ENCODE measurements at places on chromosomes 1 and 21.

DNA sequence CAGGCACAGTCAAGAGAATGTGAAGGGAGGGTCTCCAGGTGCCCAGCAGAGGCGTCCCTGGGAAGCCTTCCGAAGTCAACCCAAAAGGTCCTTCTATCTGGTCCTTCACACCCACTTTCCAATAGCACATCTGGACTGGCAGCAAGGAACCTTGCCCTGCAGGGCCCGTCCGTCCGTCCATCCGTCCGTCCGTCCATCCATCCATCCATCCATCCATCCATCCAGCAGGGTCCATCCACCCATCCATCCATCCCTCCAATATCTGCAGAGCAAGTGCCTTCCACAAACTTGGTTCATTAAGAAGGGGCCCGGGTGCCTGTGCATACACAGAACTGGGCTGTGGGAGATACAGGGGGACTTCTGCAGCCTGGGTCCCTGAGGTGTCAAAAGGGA is 31.6 kb downstream of the SLC45A1 start:
- no peak for DNase-seq

GRCh38 chr1:200980873-200981272 is 42.6 kb downstream of the KIF21B start:
- no peak for DNase-seq

- no peak for DNase-seq
Measured at GRCh38 chr1:157203166-157203565, 65.0 kb upstream of the ETV3 start.

DNA sequence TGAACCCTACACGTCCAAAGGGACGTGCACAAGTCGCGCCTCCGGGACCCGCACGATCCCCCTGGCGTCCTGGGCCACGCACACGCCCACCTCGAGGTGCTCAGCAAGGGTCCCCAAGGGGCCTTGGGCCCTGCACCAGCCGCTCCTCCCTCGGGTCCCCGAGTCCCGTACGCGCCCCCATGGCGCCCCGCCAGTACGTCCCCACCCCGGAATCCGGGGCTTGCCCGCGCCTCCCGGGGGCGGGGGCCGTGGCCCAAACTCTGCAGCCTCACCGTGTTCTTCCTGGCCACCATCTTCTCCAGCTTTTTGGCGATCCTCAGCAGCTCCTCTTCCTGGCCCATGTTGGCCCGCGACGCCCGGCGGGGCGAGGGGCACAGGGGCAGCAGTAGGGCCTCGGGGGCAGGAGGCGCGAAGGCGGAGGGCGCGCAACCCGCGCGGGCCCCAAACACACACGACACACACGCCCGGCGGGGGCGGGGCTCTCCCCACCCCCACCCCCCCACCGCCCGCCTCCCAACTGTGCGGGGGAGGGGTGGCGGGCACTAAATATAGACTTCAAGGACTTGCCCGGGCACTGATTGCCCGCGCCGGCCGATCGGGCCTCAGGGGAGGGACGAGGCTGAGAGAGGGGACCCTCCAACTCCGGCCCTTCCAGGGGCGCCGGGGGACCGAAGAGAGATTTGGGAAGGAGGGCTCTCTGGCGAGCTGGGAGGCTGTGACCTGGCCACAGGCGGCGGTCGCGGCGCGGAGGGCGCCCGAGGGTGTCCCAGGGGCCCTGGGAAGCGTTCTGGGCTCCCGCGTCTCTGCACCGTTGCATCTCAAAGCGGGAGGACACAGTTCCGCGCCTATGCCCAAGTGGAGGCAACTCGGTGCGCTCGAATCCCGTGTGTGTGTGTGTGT is at the start of gene TCEA3:
TSS of gene TCEA3 (minus strand) at position 456 of the 900 bp plus-strand sequence. CDS start at position 341, 115 bp downstream.
- DNase-seq, result no peak

GRCh38 chr21:41744028-41744930 is 22.6 kb downstream of the RIPK4 start:
- no peak for DNase-seq

GRCh38 chr21:22582026-22582425 is 1583.8 kb downstream of the NCAM2 start:
- no peak for DNase-seq

- DNase-seq, result no peak
Measured at GRCh38 chr1:172567720-172568119, 34.8 kb downstream of the SUCO start.

- DNase-seq, result no peak
Measured at GRCh38 chr1:169100208-169100607, 6.3 kb upstream of the ATP1B1 start.

- DNase-seq, result no peak
Measured at GRCh38 chr1:179327196-179327595, 33.6 kb downstream of the SOAT1 start.

DNA sequence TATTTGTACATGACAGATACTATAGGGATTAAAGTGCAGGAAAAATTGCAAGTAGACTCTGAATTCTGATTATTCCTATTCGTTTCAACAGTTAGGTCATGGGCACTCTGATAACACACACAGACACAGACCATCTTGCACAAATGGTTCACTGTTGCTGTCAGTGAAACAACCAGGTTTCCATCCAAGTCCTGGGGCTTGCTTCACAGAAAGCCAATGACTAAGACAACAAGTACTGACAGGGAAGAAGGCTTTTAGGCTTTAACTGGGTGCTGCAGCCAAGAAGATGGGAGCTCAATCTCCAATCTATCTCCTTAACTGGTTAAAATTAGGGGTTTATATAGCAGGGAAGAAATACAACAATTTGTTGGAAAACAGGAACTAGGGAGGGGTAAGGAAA is 57.6 kb downstream of the RIMS3 start:
- DNase-seq, result no peak

GRCh38 chr1:22738069-22738435 is 27.4 kb downstream of the EPHB2 start:
- no peak for DNase-seq

DNA sequence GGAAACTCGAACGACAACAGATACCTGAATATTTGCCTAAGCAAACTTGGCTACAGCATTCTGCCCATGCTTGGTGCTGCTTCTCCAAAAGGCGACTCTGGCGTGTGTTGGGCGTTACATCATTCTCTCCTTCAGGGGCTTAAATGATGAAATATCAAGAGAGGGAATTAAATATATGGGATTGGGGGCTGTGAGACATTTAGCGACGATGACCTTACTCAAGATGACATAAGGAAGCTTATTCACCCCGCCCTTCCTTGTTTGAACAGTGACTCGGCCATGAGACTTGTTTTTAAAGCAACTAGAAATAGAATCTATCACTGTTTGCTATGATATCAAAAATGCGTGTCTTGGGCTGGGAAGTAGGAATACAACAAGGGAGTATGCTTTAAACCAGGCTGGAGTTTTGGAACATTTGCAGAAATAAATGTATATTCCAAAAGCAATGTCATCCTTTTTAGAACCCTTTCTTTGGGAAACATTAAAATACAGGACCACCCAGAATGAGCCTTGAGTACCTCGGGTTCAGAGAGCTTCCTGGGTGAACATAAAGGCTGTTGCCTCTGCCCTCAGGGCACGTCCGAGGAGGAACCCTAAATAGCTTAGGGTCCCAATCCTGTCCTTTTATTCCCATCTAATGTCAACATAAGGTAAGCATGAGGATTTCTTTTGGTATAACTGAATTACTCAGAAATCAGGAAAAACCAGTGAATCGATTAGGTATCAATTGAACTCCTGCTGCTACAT is 123.3 kb upstream of the SLC45A1 start:
- no peak for DNase-seq

GRCh38 chr1:5119366-5120234 is 465.2 kb downstream of the AJAP1 start:
- DNase-seq, result no peak

GRCh38 chr1:224080115-224080774 is 33.7 kb upstream of the FBXO28 start:
- no peak for DNase-seq

DNA sequence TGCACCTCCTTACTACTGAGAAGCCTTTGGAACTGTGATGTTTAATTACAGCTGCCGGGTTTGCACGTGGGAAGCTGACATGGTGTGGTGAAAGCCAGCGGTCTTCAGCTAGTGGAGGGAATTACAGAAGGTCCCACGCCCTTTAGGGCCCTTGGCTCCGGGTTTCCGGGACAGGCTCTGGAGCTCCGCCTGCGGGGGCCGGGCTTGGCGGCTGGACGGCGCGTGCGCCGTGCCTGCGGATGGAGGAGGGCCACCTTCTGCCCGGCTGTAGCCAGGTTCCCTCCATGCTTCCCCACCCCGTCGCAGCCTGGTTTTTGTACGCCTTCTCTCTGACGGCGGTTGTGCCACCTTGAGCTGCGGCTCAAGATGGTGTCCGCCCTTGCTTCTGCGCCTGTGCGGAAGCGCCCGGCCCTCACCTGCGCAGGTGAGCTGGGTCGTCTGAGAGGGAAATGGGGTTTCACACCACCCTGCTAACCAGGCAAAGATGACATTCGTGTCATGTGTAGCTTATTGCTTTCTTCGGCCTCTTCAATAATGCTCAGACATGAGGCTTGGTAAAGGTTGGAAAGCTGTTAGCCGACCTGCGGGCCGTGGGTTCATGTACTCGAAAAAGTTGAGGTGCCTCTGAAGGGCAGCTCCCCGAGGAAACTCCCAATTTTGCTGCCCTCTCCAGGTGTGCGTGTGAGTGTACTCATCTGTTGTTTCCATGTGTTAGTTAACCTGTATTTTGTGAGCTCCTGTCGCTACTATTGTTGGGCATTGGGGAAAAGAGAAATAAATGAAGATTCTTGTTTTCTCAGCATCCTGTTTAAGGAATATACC is 36.6 kb upstream of the OPRD1 start:
- DNase-seq, result peak; percentile 47

- no peak for DNase-seq
Measured at GRCh38 chr21:43645136-43645891, 14.0 kb downstream of the HSF2BP start.

GRCh38 chr1:109113590-109114341 is at the start of gene ELAPOR1:
TSS of gene ELAPOR1 (plus strand) at chr1:109114115. CDS start at chr1:109114184, 69 bp downstream.
- peak; percentile 71 for DNase-seq

GRCh38 chr1:155719703-155720102 is 30.8 kb downstream of the DAP3 start:
- DNase-seq, result no peak

DNA sequence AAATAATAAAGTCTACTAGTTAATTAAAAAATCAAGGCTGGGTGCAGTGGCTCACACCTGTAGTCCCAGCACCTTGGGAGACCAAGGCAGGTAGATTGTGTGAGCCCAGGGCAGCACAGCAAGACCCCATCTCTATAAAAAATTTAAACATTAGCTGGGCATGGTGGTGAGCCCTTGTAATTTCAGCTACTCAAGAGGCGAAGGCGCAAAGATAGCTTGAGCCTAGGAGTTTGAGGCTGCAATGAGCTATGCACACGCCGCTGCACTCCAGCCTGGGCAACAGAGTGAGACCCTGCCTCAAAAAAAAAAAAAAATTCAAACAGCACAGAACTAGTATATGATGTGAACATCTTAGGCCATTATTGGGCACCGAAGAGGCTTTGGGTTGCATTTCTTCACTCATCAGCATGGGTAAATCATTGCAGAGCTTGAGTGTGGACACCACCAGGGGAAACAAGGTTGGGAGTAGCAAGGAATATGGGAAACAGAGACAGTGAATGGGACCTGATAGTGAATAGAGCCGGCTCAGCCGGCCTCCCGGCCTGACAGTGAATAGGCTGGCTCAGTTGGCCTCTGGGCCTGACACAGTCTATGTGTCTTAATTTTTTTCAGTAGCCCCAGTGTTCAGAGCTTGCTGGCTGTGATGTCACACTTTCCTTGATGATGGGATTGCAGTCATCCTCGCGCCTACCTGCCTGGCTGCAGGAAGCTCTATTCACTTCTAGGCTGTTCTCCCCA is 89.1 kb upstream of the ERRFI1 start:
- DNase-seq, result no peak

- no peak for DNase-seq
Measured at GRCh38 chr1:245458234-245458633, 303.4 kb downstream of the KIF26B start.

DNA sequence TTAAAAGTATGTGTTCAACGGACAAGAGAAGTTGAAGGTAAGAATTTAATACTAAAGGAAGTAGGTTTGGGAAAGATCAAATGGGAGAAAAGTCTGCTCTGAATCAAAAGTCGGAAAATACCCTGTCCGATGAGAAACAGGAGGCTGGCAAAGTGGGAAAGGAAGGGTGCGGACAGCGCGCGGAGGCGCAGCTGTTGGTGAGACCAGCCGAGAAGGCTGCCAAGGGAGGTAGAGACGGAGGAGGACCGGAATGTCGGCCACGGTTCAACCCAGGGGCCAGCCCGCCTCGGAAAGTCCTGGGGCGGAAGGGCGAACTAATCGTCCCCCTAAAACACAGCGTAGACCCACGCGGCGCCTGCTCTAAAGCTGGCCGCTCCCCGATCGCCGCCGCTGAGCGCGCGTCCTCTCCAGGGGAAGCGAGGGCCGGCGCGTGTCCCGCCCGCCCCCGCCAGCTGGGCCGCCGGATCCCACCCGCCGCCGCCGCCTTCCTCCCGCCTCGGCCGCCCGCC is 639 bp upstream of the SPATA1 start:
- no peak for DNase-seq

DNA sequence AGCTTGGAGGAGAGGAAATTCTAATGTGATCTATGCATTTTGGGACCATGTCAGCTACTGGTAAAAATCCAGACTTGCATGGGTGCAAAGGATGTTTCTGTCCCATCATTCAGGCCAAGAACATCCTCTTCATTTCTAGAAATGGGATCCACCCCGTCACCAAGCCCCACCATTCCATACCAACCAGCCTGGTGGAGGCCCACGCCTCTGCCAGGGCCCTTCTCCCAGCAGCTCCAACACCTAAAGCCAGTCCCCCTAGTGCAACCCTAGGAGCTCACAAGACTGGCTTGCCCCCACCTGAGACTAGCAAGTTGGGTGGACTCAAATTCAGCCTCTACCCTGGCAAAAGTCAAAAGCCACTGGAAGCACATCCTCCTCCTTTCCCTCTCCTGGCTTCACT is 1.9 kb downstream of the ARHGEF11 start:
- DNase-seq, result no peak

- DNase-seq, result no peak
Measured at GRCh38 chr1:235597867-235598553, 51.6 kb downstream of the GNG4 start.

DNA sequence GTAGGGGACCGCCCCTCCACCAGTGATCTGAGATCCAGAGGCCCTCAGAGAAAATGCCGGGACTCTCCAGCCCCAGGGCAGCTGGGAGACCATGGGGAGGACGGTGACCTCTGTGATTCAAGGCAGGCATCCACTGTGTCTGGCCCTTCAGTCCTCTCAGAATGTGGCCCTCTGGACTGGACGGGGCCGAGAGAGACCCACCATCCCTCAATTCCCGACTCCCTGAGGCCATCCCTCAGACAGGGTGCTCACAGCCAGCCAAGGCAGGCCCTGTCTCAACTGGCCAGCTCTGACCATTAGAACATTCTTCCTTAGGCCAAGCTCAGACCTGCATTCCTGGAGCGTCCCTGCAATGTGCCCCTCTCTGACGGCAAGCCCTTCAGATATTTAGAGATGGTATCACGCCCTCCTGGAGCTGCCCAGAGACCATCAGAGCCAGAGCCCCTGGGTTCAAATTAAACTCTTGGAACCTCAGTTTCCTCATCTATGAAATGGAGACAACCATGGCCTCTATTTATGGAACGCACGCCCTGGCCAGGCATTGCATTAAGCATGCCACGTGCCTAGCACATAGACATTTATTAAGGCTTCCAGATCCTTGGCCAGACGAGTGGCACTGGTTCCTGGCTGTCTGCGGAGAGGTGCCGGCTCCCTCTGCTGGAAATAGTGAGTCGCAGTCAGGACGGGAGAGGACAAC is 9.6 kb upstream of the EPS8L3 start:
- peak; percentile 41 for DNase-seq
